ENCODE measurements at places on chromosomes 2 and 18.

GRCh38 chr2:73177645-73178255 is 24.6 kb upstream of the NOTO start:
- no peak for DNase-seq

DNA sequence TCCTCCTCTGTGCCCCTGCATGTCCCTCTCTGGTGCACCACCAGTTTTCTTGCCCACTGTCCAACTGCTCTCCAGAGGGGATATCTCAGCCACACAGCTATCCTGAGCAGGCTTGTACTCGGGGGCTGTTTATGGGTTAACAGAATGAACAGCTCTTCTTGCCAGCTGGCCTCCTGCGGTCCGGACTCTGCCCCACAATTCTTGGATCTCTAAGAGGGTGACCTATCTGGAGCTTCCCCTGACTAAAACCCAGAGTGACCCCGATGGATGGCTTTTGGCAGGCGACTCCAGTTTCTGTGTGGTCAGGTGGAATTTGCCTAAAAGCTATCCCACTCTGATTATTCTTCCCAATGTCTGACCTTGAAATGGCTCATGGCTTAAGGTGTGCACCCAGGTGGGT is 9.1 kb downstream of the SOWAHC start:
- DNase-seq, result no peak

DNA sequence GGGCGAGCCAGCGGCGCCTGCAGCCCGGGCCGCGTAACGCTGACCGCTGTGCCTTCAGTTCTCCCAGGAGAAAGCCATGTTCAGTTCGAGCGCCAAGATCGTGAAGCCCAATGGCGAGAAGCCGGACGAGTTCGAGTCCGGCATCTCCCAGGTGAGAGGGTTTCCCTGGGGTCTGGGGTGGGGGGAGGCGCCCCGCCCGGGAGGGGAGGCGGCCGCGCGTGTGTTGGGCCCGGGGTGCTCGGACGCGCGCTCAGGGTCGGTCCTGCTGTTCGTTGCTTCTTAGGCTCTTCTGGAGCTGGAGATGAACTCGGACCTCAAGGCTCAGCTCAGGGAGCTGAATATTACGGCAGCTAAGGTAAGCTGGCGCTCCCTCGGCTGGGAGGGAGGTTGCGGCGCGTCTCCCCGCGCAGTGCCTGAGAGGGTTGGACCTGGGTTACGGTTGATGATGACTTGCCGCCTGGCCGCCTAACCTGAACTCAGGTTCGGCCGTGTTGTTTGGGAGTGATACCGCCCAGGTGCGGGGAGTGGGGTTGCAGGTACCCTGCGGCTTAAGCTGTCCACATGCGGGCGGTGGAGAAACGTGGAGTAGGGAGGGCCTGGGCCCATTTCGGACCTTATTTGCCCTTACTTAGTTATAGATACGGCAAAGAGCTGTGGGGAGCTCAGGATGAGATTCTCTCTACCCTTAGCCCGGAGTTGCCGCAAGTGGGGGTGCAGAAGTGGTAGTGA is 638 bp downstream of the RPS7 start:
- DNase-seq, result peak; percentile 45

- DNase-seq, result peak; percentile 42
Observed at GRCh38 chr2:98601532-98602132, 6.7 kb downstream of the COA5 start.

DNA sequence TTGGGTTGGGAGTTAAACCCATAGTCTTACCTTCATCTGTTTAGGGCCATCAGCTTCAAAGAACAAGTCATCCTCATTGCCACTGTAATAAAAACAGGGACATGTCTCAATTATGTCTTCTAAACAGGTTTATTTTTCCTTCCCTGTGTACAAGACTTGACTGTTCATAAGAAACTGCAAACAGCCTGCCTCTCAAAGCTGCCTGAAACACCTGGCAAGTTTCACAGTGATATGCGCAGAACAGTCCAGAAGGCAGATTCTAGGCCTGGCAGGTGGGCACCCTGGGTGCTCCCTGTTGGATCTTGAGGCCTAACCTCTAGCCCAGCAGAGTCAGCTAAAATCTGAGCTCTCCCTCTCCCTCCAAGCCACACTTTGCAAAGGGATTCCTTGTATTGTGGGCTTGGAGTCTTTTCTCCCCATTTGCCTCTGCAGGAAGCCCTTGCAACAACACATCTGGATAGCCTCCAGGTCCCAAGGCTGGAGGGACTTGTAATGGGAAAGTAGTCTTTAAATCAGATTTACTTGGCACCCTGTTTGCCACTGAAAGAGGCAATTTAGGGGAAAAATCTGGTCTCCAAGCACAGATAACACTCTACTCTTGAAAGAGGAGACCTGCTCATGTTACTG is 930 bp downstream of the IL1B start:
- no peak for DNase-seq

GRCh38 chr2:25123682-25124081 is 44.7 kb downstream of the POMC start:
- no peak for DNase-seq

DNA sequence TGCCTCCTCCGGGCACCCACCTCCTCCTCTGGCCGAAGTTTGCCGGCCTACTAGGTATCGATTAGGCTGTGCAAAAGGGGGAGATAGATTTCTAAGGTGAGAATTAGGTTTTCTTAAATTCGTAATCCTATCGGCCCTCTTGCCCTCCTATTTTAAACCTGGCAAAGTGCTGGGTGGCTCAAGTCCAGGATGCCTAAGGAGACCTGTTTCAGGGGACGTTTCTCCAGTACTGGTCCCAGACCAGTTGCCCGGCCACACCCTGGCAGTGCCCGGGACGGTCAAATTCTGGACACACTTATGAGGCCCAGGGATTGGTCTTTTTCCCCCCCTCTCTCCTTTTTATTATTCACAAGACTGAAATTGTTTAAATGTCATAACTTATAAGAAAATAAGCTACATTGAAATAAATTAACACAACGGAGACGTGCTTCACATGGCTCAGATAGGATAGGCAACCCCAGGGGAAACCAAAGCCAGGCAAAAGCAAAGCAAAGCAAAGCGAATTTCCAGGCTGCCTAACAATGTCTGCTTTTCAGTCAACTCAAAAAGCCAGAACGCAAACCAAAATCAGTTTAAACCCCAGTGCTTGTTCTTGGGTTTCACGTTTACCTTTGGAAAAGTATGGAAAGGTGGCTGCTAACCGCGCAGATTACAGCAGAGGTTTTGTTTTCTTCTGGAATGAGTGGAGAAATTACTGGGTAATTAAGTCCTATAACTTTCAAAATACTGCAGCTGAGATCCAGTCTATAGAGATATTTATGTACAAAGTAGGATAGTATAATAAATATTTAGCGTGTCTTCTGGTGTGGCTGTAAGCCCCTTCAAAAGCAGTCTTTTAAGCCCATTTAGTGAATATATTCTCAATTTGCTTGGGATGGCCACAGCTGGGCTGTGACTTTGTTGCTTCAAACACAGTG is 3.0 kb downstream of the GBX2 start:
- DNase-seq, result no peak

DNA sequence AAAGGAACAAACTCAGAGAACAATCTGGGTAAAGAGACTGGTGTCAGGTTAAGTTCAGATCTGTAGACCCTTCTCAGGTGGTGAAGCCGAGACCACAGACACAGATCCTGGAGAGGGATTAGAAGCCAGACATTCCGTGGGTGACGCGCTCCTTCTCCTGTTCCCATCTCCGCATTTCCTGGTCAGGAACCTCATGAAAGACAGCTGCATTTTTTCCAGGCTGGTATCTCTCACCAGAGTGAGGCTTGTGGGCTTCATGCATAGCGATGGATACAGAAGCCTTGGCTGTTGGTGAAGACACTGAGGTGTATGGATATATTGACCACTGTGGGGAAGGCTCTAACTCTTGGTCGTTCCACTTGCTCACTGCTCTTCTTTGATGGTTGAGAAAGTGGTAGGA is 152.6 kb downstream of the FAM210A start:
- no peak for DNase-seq

- DNase-seq, result peak; percentile 78
Observed at GRCh38 chr2:120794716-120795115, 59.0 kb downstream of the GLI2 start.

DNA sequence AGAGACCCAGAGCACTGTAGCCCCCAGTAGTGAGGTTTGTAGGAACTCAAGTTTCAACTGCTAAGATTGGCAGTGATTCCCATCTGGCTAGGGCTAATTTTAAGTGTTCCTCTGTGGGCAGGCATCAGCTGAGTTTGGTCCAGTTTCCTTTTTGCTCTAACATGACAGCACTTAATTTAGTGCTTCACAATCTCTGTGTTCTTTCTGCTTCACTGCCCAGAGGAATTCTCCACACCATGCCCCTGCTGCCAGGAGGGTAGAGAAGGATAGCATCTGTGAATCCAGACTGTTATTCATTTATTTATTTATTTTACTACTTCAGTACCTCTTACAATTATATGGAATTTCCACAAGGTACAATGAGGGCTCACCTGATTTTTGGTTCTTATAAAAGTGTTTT is 549.9 kb upstream of the FSIP2 start:
- no peak for DNase-seq

DNA sequence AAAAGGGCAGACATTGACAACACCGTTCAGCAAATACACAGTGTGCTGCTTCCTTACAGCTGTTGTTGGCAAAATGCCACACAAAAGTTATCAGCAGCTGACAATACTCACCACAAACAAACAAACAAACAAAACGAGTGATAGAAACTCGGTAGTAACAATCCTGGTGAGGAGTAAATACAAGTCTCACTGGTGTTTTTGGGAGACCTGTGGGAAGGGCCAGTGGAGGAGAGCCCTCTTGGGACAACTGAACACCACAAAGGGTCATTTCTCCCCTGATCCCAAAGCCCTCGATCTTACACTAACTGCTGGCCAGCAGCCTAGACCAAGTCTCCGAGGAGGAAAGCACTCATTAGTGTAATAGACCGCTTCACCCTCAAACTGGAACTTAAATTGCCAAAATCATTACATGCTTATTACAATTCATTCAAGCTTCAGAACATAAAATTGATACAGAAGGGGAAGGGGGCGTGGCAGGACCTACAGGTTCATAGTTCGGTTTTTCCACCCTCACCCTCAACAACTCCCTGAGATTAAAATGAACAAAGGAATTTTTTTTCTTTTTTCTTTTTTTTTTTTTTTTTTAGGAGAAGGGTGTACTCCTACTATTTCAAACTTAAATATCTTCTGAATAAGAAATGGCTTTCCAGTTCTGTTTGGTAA is 5.0 kb downstream of the AP1S3 start:
- DNase-seq, result no peak

DNA sequence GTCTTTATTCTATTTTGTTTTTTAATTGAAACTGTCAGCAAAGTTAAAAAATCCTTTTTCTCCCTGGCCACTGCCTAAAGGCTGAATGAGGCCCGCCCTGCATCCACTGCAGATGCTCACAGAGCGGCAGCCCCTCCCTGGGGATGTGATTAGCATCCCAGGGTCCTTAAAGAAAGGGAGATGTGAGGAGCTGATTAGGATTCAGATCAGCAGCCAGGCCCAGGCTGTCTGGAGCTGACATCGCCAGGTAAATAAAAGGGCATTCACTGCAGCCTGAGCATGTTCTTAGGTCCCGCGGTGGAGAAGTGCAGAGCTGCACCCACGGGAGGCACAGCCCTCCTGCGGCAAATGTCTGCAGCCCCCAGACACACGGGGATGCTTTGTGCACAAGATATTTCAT is 83.8 kb downstream of the LONRF2 start:
- DNase-seq, result no peak

GRCh38 chr2:33372940-33373553 is 103.4 kb upstream of the RASGRP3 start:
- no peak for DNase-seq

DNA sequence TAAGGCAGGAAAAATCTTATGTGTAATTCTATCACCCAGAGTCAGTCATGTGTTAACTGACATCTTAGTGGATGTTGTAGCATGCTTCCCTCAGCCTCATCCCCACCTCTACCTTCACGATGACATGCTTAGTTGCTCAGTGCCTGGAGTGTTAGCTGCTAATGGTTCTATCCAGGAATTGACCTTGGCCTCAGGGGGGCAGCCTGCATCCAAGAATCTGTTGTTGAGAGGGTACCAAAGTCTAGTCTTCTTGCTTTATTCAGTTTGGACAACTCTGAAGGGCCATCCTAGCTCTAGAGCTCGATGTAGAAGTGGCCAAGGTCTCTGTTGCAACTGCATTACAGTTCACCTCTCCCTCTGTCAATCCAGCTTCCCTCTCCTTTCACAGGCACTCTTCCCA is 61.2 kb downstream of the ACYP2 start:
- peak; percentile 63 for DNase-seq

GRCh38 chr18:64380117-64380516 is 231.2 kb upstream of the LINC00305 start:
- DNase-seq, result no peak

DNA sequence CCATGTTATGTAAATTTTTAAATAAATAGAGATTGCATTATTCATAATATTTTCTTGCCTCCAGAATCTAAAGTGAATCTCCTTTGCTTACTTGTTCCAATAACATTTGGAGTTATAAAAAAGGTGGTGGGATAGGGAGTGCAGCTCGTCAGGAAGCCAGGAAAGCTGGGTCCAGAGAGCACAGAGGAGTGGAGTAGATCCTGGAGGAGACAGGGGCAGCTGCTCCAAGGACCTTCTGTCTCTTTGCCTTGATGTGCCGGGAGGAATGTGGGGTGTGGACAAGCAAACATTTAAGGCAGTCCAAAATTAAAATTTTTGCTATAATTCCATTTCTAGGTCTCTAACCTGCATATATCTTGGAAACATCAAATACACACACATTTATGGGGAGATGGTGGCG is 29.3 kb downstream of the HAUS1 start:
- no peak for DNase-seq

- peak; percentile 61 for DNase-seq
Observed at GRCh38 chr18:62621546-62621945, 93.8 kb upstream of the PHLPP1 start.

DNA sequence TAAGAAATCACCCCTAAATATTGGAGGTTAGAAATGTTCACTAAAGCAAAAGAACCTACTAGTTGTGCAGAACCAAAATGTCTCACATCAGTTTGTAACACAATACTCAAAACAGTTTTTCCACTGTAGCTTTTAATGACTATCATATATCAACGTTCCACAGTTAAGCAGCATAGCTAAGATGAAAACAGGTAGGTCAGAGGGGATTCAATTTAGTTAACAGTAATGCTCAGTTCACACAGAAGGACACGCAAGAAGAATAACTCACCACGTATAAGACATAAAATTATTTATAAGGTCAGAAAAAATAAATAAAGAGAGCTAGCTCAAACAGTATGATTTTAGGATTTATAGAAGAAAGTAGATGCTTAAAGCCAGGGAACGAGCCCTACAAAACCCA is 118.9 kb upstream of the CCDC150 start:
- DNase-seq, result no peak

DNA sequence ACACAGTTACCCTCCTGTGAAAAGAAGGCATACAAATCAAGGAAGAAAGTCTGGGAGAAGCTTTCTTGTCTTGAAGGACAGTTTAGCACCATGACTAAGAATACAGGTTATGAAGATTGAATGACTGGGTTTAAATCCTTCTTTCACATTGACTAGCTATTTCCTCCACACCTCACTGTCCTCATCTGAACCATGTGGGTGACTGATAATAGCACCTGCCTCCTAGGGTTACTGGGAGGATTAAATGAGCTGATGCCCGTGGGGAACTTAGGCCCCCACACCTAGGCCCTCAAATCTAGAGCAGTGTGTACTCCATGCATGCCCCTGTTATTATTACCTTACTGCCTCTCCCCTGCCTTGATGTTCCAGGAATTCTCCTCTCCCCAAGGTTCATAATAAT is 202.9 kb downstream of the FBXO15 start:
- no peak for DNase-seq

- DNase-seq, result no peak
Observed at GRCh38 chr2:209936106-209936666, 66.3 kb upstream of the RPE start.

All from GM03348 (cell line).